ENCODE measurements at places on chromosomes 4 and X.

GRCh38 chr4:108155373-108155772, 13.4 kb downstream of the LEF1 start:
- DNase-seq = no peak

DNA sequence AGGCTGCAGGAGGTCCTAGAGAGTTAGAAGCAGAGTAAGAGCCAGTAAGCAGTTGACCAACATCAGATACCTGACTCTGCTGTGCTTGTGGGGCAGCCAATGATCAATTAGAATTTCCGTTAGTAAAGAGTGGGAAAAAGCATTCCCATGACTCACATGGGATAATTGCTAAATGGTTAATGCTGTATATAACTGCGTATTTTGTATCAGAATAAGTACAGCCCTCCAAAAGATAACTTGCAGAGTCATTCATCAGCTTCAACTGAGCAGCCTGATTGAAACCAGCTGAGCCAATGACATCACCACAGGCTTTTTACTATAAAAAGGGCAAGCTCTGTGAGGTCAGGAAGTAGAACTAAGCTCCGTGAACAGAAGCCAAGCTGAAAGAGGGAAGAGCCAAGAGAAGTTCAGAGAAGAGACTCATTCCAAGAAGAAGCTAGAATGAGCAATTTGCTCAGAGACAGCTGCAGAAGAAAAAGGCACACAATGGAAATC, 67.9 kb downstream of the PPP3CA start:
- no peak for DNase-seq

DNA sequence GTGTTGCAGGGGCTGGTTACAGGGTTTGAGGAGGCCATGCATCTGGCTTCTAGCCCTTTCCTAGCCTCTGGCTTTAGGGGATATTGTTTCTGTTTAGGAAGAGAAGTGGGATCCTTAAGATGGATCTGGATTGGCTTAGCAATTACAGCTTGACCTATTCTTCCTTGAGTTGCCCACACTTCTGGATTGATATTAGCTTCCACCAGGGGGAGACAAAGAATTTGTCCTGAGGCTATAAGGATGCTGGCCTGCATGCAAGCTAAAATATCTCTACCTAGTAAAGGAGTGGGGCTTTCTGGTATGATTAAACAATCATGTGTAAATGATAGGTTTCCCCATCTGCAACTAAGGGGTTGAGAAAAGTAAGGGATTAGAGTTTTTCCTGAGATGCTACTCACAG, 117.2 kb downstream of the TEX13C start:
- DNase-seq = no peak

DNA sequence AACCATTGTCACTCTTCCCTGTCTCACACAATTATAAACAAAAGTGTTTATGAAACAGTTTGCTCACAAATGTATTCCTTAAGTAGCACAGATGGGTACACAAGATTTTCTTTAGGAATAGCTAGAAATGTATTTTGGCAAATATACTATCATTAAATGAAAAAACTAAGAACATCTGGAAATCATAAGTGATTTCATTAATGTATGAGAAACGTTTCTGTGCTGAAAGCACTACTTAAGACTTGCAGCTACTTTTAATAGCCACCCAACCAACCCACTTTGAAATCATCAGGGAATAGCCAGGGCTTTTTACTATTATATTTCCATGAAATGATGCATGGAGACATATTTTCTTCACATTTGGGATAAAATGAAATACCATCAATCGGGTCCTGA, 62.3 kb upstream of the NAP1L5 start:
- DNase-seq = no peak

- DNase-seq = no peak
Measured at GRCh38 chr4:113260688-113261087, 211.2 kb downstream of the ANK2 start.

DNA sequence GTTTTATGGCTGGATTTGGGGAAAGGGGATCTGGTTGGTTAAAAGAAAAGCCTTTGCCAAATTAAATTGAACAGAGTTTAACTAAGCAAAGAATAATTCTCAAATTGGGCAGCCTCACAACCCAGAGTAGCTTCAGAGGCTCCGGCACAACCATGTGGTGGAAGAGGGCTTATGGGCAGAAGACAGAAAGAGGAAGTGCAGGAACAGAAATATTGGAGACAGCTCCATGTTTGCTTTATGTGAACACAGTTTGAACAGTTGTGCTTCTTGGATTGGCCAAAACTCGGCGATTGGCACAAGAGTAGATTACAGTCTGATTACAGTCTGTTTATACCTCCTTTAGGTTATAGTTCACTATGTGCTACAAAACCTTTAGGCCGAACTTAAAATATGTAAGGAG, 562.7 kb downstream of the TRIML1 start:
- no peak for DNase-seq

GRCh38 chr4:41216294-41217019, 2.1 kb upstream of the APBB2 start:
- DNase-seq = peak; percentile 84

DNA sequence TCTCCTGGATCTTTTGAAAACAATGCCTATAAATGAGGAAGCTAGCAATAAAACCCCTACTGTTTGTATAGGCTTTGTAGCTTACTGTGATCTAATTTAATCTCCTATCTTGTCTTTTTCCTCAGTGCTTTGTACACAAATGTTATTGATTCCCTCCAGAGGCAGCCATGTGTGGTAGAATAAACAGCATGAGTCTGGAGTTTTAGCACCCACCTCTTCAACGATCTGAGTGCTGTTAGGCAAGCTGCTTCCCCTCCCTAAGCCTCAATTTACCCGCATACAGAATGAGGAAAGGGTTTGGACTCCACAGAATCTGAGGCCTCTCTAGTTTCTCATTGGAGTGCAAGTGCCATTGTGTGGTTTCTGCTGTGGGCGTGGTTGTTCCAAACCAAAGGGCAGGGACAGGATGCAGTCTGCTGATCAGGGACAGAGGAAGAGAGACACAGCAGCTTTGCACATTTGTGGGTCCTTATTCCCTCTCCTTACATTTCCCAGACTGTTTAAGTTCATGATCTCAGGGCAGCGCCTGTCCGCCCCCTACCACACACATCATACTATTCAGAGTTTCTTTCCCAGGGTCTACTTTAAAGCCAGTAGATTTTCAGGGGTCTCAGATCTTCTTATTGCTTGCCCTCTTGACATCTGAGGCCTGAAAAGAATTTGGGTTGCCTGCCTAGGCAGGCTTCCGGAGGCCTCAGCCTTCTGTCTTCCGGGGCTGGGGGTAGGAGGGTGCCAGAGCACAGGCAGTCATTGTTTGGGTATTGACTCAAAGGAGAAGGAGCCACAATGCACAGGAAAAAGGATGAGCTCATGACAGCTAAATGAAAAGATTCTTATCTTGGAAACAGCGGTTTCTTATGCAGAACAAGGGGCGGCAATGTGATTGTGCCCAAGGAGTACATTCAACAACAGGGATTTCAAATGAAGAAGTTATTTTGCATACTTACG, 114.9 kb upstream of the TEX13D start:
- no peak for DNase-seq

DNA sequence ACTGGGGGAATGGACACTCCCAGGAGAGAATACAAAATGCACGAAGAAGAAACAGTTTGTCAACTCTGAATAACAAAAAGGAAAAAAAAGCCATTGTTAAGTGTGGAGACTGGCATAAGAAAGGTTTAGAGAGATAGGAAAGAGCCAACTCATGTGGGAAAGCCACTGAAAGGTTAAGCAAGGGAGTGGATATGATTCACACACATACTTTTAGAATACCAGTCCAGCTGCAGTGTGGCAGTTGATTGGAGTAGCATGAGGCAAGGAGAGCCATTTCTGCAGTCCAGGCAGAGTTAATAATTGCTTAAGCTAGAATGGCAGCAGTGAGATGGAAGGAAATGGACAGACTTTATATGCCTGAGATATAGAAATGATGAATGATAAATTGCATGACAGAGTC, 36.9 kb upstream of the ADAD1 start:
- no peak for DNase-seq

- no peak for DNase-seq
Measured at GRCh38 chr4:182083671-182084410, 159.4 kb upstream of the TENM3 start.

- DNase-seq = no peak
Measured at GRCh38 chrX:49066690-49067089, 7.1 kb downstream of the PRAF2 start.

DNA sequence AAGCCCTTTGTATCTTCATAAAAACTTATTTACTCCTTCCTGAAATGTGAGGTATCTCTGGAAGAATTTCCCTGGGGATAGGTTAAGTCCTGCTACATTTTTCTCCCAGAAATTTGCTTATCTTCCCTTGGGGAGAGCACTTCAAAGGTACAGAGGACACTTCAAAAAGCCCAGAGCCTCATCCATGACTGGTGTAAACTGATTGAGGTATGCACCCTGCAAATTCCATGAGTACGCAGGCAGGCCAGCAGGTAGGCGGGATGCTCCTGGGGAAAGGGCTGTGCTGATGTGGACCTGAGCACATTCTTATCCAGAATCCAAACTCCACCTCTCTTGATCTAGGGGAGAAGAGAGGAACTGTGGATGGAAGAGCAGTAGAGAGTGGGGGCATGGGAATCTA, 26.3 kb upstream of the RASGEF1B start:
- DNase-seq = no peak

- no peak for DNase-seq
Measured at GRCh38 chr4:4641661-4642495, 100.0 kb upstream of the STX18 start.

DNA sequence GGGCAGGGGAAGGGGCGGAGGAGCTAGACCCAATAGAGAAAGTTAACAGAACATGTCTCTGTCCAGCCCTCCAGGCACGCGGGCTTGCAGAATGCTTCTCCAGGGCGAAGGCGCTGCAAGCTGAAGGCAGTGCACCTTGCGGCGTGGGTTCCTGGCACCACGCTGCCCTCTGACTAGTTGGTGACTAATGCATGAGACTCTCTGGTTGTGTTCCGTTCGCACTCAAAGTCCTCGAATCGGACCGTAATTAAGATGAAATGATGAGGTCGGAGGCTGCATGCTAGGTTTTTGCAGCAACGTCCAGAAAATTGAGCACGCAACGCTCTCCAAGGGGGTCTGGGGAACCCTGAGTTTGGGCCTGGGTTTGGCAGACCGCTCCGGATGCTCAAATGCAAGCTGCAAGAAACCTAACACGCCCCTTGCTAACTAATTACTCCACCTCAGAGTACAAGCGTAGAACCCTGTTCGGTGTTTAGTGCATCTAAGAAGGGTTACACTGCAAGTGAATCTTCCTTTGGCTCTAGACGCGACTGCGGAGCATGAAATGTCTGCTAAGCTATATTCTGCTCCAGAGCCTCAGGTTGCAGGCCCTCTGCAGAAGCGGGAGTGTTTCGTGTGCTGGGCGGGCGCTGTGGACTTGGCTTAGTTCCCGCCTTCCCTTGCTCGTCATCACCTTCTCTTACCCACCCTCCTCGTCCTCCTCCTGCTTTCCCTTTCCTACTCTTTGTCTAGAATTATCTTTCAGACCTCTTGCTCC, 57.1 kb upstream of the NKAP start:
- no peak for DNase-seq

GRCh38 chr4:54767376-54767775, 109.6 kb downstream of the KIT start:
- no peak for DNase-seq

DNA sequence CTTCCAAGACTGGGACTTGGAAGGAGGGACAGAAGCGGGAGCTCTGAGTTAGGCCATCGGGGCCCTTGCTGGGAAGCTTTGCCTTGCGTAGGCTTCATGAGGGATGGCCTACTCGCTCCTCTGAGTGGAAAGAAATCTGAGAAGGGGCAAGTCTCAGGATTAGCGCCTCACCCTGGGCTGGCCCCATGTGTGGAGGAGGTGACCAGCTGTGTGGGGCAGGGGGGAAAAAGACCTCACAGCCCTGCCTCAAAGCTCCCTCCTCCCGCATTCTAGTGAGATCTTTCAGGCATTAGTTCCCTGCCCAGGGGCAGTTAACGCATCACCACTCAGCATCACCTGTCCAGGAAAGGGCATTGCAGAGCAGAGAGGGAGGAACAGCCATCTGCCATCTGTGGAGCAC, 156.1 kb downstream of the ENPP6 start:
- no peak for DNase-seq

- DNase-seq = no peak
Measured at GRCh38 chrX:38726612-38727011, 74.6 kb upstream of the MID1IP1 start.

- DNase-seq = no peak
Measured at GRCh38 chr4:82591592-82591991, 29.8 kb upstream of the TMEM150C start.

GRCh38 chr4:165604181-165604580, 225.4 kb downstream of the CPE start:
- DNase-seq = no peak

- no peak for DNase-seq
Measured at GRCh38 chrX:41692162-41692749, 3.5 kb downstream of the GPR34 start.

- no peak for DNase-seq
Measured at GRCh38 chr4:78688366-78688765, 87.8 kb upstream of the BMP2K start.

- no peak for DNase-seq
Measured at GRCh38 chr4:123547216-123548165, 150.9 kb downstream of the SPRY1 start.

GRCh38 chrX:134236626-134237614, at the start of gene CCDC160:
Gene CCDC160, plus strand, starts transcription at chrX:134237182. Its CDS starts 7,619 bp downstream, at chrX:134244801.
- peak; percentile 4 for DNase-seq

GRCh38 chrX:72366178-72366577, 60.5 kb upstream of the CITED1 start:
- no peak for DNase-seq

- no peak for DNase-seq
Measured at GRCh38 chr4:8117278-8117682, 41.3 kb downstream of the ABLIM2 start.

GRCh38 chr4:170464614-170465197, 374.9 kb upstream of the AADAT start:
- no peak for DNase-seq

- no peak for DNase-seq
Measured at GRCh38 chrX:37786624-37787422, 7.0 kb downstream of the CYBB start.

- peak; percentile 18 for DNase-seq
Measured at GRCh38 chrX:139559383-139560042, 29.0 kb downstream of the F9 start.

- no peak for DNase-seq
Measured at GRCh38 chrX:82458207-82458754, 1049.8 kb upstream of the POU3F4 start.

DNA sequence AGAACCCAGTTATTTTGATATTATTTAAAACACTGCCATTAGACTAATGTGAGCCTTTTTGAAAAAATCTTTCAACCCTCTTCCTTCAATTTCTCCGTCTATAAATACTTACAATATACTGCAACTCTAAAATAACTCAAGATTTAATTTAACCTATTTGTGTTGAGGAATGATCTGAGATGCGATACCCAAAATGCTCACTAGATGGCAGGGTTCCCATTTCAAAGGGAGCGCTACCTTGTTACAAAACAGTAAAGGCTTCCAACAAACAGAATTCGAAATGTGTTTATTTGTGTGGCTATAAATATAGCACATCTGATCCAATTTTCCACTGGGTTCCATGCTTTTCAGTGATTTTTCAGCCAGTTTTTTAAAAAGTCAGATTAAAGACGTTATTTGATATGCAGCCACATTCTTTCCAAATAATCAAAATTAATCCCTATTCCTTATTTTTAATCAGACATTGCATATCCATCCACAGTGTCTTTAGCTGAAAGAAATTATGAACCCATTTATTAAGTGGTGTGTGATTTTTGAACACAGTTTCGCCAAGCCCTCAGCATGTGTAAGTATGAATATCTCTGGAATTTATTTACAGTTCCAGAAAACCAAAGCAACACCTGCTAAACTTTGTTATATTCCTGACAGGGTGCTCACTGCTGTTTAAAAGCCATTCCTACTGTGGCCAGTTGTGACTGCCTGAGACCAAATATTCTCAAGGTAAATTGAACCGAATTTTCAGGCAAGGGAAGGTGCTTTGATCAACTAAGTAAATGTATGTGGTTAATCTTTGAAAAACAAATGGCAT, 668.0 kb upstream of the LCORL start:
- no peak for DNase-seq

All from SW 1271 (cell line).